ENCODE measurements at places on chromosomes 5 and 9.

GRCh38 chr9:101626295-101626694, 31.5 kb upstream of the PPP3R2 start:
- DNase-seq, result no peak

DNA sequence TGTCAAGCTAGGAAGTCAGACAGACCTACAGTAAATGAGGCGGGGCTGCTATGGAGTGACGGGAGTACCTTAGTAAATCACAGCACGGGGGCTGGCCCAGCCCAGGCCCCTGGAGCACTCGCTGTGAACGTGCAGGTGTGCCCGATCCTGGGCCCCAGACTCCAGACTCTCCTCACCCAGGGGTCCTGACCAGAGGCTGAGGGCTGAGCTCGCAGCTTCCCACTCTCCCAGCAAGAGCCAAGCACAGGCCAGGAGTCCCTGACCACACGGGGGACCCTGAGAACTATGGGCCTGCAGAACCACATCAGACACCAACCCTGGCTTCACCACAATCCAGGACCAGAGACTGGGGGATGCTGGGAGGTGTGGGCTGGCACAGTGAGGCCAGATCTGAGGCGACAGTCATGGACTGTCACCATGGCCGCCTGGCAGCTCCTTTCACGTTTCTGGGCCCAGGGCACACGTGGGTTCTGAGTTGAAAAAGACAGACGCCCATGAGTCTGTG, 73.4 kb downstream of the ADAMTS2 start:
- no peak for DNase-seq

GRCh38 chr9:78775696-78776295, 478.9 kb downstream of the PSAT1 start:
- DNase-seq, result no peak

- no peak for DNase-seq
Measured at GRCh38 chr9:20437476-20437875, 184.8 kb downstream of the MLLT3 start.

DNA sequence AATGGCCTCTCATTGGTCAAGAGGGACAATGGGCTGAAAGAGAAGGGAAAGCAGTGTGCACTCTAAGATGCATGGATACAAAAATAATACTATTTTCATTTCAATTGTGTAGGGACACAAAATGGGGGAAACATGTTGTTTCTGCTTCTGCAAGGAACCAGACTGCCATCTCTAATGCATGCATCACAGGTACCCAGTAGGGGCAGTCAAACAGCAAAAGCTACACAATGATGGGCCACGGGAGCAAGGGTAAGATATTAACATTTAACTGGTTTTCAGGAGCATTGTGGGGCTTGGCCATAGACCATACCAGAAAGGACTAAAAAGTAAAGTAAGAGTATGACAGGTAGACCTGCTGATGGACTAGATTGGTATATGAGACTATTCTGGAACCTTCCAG, 535.8 kb downstream of the SPATA31D1 start:
- DNase-seq, result no peak

DNA sequence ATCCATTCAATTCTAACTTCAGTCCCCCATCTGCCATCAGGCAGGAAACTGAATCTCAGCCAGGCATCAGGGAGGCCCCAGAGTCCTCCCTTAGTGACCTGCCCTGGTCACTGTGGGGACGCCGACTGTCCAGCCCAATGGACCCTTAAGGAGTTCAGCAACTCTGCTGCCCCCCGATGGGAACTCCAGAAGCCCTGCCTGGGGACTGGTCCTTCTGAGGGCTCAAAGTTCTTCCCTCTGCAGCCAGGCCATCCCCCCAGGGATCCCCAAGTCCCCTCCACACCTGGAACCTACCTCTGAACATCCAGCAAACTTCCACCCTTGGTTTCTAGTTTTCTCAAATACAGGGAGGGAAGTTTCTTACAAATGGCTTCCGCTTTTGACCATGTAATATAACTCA, 76.8 kb downstream of the UBE2QL1 start:
- no peak for DNase-seq

DNA sequence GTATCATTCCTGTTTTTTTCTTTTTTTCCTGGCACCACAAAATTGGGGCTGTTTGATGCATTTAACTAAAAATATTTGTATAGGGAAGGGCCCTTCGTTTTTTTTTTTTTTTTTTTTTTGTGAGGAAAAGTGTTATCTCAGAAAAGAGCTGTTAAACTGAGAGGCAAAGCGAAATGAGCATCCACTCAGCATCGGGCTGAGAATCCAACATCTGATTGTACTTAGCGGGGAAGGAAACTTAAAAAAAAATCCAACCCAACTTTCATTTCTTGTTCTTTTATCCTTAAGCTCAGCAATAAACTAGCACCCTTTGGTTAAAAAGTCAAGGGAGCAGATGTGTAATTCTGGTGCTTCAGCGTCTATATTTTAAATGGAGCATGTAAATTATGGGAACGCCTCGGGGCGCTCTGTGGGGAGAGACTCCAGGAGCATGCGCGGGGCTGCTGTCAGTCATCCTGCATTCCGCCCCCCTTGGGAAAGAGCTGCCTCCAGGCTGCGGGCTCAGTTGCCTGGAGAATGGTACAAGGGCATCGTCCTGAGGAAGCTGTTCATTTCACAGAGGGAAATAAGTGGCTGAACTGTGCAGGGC, 33.3 kb downstream of the DMRT2 start:
- DNase-seq, result no peak

DNA sequence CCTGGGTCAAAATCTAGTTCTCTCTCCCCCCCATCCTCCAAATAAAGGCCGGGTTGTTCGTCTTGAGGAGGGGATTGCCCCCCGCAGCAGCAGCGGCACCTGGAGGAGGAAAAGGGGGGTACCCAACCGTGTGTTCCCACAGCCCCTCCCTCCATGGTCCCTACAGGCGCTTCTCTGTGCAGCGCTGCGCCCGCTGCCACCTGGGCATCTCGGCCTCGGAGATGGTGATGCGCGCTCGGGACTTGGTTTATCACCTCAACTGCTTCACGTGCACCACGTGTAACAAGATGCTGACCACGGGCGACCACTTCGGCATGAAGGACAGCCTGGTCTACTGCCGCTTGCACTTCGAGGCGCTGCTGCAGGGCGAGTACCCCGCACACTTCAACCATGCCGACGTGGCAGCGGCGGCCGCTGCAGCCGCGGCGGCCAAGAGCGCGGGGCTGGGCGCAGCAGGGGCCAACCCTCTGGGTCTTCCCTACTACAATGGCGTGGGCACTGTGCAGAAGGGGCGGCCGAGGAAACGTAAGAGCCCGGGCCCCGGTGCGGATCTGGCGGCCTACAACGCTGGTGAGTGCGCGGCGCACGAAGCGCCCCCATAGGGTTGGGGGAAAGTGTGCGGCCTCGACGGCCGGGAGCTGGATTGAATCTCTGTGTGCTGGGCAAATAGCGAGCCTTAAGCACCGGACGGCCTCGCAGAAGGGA, 3.5 kb downstream of the LHX2 start:
- DNase-seq, result no peak

DNA sequence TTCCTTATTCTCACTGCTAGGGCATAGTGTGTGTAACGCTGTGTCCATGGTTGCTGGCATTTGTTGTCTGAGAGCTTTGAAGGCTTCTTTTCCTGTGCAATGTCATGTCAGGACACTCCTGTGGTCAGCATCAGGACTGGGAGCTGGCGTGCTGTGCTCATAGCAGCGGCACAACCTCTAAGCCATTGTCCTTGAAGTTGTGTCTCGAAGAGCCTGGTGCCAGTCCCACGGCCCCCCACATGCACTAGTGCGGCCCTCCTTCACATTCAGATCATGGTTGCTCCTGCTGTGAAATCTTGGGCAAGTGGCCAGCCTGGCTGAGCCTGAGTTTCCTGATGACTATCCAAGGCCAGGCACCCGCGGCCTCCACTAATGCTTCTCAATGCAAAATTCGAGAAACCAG, 32.4 kb downstream of the PDZD2 start:
- no peak for DNase-seq

DNA sequence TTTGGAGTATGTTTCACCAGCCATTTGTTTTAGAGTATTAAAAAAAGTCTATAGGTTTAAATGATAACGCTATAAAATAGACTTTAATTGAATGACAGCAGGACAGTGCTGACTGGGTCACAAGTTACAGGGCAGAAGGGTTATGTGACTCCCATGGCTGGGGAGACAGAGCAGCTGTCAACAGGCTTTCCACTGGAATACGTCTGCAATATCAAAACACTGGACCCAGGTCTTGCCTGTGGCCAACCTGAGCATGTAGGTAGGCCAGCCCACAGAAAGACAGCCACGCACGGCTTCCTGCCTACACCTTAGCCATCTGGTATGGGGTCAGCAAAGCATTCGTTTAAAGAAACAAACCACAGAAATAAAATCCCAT, 80.7 kb downstream of the OTULIN start:
- DNase-seq, result no peak

- DNase-seq, result no peak
Measured at GRCh38 chr9:12680757-12681156, 12.4 kb upstream of the TYRP1 start.

DNA sequence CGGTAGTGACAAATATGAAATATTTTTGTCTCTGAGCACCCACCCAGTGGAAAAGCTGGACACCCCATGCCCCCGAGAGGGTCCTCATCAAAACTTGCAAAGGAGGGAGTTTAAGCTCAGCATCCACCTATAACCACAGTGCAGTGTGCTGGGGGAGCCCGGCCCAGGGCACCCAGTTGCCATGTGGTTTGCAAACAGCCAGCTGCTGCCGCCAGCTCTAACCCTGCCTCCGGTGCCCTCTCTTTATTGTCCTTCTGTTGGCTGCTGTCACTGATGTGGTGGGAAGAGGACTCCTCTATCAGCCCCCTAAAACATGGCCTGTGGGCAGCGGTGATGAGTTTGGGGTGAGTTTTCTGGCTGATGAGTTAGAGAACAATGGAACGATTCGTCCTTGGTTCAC, 160.9 kb upstream of the MVB12B start:
- no peak for DNase-seq

GRCh38 chr5:135473956-135474670, 22.0 kb upstream of the TIFAB start:
- DNase-seq, result no peak

GRCh38 chr9:134556531-134557068, 85.0 kb upstream of the COL5A1 start:
- no peak for DNase-seq

GRCh38 chr9:77449240-77450084, 198.7 kb downstream of the GNA14 start:
- DNase-seq, result no peak

DNA sequence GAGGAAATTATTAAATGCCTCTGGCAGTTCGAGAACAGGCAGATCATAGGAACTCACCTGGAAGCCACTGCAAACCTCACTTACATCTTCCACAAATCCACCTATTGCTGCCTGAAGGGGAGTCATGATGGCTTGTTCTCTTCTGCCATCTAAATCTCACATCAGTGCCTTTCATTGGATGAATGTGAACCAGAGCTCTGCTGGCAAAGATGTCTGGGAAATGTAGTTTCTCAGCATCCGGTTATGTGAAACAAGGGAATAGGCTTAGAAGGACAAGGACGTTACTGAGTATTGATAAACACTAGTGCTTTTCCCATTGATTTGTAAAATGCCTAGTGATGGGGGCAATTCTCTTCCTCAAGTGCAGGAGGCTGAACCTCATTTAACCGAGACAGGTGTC, 483.3 kb downstream of the ARHGEF28 start:
- DNase-seq, result no peak

GRCh38 chr5:113755516-113755915, 242.0 kb downstream of the YTHDC2 start:
- DNase-seq, result no peak
